ENCODE measurements at places on chromosomes 4 and X.

GRCh38 chrX:121191779-121192178, 144.4 kb downstream of the GLUD2 start:
- no peak for DNase-seq

DNA sequence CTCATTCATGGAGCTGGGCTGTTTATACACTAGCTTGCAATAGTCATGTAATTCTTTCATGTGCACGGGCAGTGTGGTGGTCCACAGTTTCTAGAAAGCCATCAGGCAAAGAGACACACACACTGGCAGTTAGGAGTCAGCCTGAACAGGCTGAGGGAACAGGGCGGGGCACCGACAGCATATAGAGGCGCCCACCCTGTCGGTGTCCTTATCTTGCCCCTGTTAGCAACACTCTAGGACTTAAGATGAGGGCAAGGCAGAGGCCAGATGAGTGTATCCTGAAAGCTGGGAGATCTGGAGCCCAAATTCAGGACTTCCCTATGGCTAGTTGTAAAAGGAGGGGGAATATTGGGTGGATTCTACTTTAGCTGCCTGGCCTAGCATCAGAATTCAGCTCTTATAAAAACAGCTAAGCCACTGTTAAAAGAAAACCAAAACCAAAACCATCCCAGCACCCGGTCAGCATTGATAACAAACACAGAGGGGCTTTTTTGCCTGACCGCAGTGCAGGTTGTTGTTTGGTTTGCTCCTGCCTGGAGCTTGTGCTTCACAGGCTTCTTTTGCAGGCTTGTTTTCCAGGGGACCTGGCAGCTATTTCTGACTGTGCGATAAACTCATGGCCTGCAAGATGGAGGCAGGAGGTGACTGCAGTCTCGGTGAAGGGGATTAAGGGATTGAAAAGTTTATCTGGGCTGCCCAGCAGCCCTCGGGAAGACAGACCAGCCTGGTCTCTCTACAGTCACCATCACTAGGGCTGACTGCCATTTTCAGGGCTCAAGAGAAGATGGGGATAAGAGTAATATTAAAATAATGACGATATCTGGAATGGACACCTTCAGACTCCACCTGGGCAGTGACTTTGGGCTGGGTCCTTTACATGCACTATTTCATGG, 638.9 kb downstream of the MID1IP1 start:
- no peak for DNase-seq

GRCh38 chr4:31998807-31999206, 1278.6 kb downstream of the PCDH7 start:
- DNase-seq, result no peak

GRCh38 chrX:133215747-133216146, 2.4 kb downstream of the TFDP3 start:
- no peak for DNase-seq

GRCh38 chr4:7414046-7414445, 20.7 kb downstream of the PSAPL1 start:
- DNase-seq, result no peak

GRCh38 chr4:146340798-146341197, 126.5 kb downstream of the REELD1 start:
- no peak for DNase-seq

- DNase-seq, result no peak
Observed at GRCh38 chr4:186260117-186260503, 5.9 kb upstream of the F11 start.

DNA sequence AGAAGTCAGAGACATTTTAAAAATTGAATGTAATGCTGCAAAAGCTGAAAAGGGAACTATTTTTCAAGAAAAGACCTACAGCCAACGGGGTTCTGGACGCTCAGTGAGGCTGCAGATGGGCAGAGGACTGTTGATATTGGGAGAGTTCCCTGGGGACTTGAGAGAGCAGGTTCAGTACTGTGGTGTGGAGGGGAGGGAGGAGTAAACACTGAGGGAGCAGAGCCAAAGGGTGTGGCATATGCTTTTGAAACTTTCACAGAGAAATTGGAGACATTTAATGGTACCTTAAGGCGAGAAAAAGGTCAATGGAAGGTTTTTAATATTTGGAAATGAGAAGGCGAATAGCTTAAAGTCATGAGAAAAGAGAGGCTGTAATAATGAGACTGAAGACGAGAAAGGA, 62.2 kb upstream of the GPM6A start:
- DNase-seq, result no peak

- no peak for DNase-seq
Observed at GRCh38 chrX:23826216-23826615, 43.2 kb downstream of the SAT1 start.

DNA sequence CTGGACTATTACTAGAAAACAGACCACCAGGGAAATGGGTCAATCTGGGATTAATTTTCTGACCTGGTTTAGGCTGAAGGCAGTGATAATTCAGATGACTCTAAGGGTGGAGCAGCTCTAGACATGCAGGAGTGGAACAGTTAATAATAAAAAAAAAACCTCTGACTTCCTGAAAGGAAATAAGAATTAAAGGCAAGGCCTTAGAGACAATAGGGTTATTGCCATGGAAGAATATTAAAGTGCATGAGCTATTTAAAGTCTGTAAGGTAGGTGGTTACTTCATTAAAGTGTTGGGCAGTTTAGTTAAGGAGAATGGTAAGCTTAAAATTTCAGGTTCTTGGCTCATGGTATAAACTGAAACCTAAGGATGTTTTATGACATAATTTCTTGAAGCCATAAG, 14.6 kb upstream of the ADH5 start:
- no peak for DNase-seq

DNA sequence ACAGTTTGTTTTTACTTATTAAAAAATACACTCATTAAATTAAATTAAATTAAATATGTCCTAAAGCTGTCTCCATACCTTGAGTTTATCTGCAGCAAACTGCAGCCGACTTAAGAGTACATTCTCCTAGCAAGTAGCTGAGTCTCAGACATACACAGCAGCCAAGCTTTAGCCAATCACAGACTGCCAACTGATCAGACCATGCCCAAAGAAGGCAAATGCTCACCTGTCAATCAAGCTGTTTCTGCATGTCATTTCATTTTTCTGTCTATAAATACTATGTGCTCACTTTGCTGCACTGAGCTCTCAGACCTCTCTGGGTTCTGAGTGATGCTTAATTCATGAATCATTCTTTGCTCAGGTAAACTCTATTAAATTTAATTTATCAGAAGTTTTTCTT, 280.9 kb upstream of the EPHA5 start:
- DNase-seq, result no peak

- DNase-seq, result no peak
Observed at GRCh38 chr4:8732681-8733243, 138.9 kb downstream of the HMX1 start.

DNA sequence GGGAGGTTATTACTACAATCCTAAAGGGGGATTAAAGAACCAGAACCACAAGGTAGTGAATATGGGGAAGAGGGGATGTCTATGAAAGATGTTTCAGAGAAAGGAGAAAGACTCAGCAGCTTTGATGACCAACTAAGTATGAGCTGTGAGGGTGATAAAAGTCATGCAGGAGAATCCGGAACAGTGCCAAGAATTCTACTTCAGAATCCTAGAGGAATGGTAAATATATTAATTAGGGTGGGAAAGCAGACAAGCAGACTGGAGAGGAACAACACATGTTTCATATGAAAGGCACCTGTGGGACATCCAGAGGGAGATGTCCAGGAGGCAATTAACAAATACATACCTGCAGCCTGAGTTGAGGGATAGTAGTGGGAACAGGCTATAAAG, 642.2 kb upstream of the DIPK2B start:
- DNase-seq, result no peak

DNA sequence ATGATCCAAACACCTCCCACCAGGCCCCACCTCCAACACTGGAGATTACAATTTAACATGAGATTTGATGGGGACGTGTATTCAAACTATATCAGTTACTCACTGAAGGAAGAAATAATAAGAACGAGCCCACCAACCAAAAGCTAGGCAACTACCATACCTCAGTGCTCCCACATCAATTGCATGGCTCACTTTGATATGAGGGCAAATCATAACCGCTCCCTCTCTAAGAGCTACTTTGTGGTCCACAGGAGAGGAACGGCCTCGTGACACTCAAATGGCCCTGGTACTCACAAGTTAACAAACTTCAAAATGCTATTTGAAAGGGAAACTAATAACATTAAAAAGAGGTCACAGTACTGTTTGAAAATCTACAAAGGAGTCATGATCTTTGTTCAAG, 170.7 kb upstream of the SLC7A11 start:
- no peak for DNase-seq

DNA sequence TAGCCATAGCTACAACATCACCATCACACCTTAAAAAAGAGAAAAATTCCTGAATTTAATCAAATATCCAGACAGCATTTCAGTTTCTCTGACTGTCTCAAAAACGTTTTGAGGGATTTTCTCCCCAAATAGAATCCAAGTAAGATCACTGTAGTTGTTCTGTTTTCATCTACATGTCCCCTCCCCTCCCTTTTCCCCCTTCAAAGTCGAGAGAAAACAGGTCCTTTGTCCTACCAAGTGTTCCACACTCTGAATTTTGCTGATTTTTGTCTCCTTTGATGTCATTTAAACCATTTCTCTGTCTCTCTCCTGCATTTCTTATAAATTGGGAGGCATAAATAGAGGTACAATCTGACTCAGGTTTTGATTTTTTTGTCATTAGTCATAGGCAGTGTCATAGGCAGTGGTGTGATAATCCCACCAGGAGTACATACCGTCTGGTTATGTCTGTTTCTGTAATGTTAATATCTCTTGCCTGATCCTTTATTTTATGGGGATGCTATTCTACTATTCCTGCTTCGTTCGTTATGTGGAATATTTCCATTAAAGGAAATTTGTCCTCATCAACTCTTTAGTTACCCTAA, 348.6 kb downstream of the PTTG2 start:
- no peak for DNase-seq

DNA sequence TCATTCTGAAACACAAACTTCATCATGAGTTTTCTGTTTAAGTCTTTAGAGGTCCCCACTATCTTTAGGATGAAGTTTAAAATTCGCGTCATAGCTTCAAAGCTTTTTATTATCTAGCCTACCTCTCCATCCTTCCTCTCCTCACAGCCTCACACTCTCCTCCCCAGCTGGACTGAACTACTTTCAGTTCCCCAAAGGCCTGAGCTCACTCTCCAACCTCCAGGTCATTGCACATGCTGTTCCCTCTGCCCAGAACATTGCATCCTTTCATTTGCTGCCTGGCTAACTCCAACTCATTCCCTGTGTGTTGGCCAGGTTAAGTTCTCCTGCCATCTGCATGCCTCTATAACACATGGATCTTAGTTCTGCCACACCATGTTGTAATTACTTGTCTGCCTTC, 2.9 kb upstream of the OTUD5 start:
- no peak for DNase-seq
